ENCODE measurements at places on chromosomes 7 and 10.

- no peak for DNase-seq
Observed at GRCh38 chr10:90888387-90888786, 16.6 kb downstream of the RPP30 start.

GRCh38 chr10:29949411-29950011, 109.9 kb downstream of the JCAD start:
- DNase-seq = no peak

DNA sequence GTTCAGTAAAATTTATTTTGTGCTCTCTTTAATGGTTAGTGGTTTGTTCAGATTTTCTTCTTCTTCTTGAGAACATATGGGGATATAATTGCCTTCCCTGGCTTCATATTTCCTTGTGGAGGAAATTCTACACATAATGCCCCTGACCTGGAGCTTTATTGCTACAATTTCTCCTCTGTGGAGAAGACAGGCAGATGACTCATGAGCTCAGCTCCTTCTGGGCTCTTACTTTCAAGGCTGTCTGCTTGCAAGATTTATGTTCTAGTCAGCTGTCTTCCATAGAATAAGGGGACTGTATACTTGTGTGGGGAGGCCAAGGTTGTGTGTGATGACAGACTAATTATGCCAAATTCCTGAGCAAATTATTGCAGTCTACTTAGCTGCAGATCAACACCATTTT, 1.6 kb downstream of the LRRD1 start:
- DNase-seq = peak; percentile 34

- no peak for DNase-seq
Observed at GRCh38 chr10:74637685-74638084, 188.7 kb upstream of the KAT6B start.

- DNase-seq = no peak
Observed at GRCh38 chr7:152987656-152988055, 228.1 kb downstream of the ACTR3B start.

DNA sequence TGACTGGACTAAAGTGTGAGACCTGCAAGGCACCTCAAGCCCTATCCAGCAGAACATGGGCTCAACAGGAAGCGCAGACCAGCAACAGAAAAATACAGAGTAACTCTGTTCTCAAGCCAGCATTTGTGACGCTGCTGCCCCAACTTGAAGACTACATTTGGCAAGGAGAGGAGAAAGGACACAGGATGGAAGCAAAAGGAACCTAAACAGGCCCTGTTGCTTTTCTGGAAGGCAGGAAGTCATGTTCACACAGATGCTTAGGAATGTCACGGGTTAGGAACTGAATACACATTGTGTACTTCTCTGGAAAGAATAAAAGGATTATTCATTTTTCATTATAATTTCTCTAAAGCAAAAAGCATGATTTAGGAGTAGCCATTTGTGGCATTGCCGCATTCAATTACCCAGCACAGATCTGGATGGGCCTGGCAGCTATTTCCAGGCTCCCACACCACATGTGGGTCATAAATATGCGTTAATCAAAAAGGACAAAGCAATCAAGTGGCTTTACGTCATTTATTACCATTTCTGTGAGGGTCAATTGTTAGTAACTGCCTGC, 19.8 kb upstream of the TOMM7 start:
- DNase-seq = no peak

- DNase-seq = no peak
Observed at GRCh38 chr10:82691211-82691610, 816.2 kb downstream of the NRG3 start.

GRCh38 chr7:89001306-89001705, 205.8 kb upstream of the TEX47 start:
- DNase-seq = no peak

DNA sequence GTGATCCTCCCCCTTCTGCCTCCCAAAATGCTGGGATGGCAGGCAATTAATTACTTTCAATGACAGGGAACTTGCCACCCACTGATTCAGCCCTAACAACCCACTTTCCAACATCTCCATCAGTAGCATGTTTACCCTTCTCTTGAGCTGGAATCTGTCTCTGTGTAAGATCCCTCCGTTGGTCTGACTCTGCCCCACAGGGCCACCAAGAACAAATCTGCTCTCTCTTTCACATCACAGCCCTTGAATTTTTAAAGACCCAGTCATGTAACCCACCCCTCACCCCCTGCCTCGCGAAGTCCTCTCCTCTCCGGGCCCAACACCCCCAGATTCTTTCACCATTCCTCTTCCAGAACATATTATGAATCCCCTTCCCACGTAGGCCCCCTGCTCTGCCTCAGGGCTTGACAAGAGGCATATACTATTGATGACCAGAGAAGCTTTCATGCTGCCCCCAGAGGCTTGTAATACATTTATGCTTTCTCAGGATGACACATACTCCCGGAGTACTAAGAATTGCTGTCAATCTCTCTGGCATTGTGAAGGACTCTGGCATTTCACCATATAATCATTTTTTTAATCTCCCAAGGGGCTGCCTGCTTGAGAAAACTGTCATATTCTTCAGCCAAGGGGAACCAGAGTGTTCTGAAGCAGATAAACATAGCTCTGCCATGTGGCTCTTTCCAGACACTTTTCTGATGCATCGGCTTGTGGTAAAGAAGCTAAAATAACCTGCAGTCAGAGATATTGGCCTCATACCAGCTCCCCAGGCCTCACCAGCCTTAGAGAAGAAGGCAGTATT, 179.2 kb upstream of the AUTS2 start:
- no peak for DNase-seq

DNA sequence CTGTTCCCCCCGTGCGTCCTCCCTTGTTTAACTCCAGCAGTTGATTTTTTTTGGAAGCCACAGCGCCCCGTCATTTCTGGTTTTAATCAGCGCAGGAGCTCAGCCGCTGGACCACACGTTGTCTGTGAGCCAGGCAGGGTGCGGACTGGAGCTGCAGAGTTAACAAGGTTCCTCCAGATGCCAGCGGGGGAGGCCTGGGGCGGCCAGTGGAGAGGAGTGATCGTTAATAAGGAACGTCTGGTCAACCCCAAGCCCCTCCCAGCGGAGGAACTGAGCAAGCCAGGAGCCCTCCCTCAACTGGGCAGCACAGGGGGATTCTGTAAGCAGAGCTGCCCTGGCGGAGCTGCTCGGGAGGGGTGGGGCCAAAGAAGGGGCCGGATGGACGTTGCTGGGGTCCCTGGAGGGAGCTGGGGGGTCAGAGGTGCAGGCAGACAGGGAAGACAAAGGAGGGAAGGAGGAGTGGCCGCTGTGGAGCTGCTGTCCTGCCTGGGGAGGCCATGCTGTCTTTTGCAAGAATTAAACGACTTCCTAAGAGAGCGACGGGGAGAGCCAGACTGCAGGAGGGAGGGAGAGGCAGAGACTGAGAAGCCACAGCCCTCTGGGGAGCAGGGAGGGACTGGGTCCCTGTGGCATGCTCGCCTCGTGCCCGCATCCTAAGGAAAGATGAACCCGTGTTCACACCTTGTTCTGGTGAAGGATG, 537.1 kb upstream of the FOXK1 start:
- DNase-seq = peak; percentile 92

DNA sequence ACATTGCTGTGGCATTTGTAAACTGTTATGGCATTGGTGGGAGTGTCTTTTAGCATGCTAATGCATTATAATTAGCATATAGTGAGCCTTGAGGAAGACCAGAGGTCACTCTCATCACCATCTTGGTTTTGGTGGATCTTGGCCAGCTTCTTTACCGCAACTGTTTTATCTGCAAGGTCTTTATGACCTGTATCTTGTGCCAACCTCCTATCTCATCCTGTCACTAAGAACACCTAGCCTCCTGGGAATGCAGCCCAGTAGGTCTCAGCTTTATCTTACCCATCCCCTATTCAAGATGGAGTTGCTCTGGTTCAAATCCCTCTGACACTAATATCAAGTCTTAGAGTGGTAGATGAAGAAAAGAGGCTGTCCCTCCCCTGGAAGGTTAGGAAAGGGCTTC, 506.2 kb downstream of the GALNT17 start:
- no peak for DNase-seq

DNA sequence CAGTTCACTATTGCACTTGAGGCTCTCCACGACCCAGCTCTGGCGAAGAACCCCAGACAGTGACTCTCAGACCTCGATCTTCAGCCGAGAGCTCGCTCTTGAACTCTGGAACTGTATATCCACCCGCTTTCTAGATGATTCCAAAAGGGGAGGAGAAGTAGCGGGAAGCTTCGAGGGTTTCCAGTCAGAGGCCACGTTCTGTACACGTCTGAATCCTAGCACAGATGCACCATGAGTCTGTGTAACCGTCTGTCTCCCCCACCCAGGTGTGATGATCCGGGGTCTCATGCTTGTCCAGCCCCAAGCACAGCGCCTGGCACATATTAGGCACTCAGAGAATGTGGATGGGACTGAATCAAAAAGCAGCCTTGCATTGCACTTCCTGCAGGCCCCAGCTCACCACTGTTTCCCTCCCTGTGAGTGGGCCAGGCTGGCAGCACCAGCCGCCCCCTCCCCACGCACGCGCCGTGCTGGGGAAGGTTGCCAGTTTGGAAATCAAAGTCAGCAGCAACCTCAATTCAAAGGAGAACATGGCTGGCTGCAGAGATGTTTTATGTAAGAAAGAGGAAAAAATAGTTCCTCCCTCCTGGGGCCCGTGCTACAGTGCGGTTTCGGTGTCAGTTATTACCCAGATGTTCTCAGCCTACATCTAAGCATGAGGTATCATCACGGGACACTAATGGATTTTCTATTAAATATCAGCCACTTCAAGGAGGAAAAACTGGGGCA, 5.7 kb downstream of the GRID2IP start:
- DNase-seq = no peak

GRCh38 chr7:150735596-150736358, 1.4 kb upstream of the GIMAP5 start:
- no peak for DNase-seq

DNA sequence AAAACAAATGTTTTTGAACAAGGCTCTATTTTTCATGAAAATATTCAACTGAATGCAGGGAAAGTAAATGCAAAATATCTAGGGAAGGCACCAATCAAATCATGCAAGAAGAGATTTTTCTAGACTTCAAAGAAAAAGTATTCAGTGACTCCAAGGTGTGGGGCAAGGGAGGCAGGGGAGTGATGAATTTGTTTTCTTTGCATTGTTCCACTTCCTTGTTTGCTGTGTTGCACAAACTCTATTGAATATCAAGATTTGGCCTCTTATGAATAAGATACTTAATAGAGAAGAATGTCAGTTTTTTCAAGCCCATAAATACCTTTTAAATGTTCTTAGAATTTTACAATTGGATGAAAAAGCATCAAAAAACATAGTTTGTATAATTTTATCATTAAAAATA, 26.4 kb downstream of the STEAP1 start:
- no peak for DNase-seq

All from kidney (tissue), 22 donors.